ENCODE measurements at places on chromosomes 7 and 10. TPM values are rescaled to one million over a fixed set of nuclear protein-coding genes. Genes with fewer than 3 reads are reported as not detected.
A peak's percentile ranks its signal among the peaks of the same experiment; 100 is the strongest.

GRCh38 chr10:89567576-89568245 lies 32.3 kb upstream of the SLC16A12 start:
- DNase-seq, result no peak

The SLC18A2 gene
- total RNA-seq, result not detected

The SKIDA1 gene
- not detected for total RNA-seq

DNA sequence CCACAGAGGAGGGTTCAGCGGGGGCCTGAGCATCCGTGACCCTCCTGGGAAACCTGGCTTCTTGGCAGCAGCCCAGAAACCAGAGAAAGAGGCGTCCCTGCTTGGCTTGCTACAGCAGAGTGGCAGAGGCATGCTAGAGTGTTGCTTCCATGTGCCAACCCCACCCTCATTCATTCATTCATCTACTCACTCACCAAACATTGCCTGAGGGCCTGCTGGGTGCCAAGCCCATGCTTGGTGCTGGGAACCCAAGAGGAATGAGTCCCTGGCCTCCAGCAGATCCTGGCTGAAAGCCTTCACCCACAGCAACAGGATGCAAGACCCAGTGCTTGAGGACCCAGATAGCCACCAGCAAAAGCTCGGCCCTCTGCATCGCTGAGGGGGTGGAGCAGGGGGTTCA lies 129.0 kb downstream of the CDH23 start:
- no peak for DNase-seq

The PAPOLB gene
- 0.04 TPM for total RNA-seq

The TMEM139 gene
- 2.7 TPM for total RNA-seq

DNA sequence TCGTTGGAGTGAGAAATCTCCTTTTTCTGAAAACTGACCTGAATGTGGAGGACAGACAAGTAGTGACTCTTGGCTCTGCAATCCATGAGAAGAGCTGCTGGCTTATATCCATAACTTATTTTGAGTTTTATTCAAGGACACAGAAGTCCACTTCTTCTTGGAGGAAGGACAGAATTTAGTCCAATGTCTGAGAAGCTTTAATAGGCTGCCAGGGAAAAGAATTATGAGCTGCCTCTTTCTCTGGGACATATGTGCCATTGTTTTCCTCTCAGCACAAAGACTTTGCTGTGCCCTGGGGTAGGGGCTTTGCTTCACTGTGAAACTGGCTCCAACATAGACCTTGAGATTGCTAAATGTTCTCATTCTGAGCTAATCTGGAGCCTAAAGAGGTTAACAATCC lies 20.5 kb upstream of the AOC1 start:
- no peak for DNase-seq

DNA sequence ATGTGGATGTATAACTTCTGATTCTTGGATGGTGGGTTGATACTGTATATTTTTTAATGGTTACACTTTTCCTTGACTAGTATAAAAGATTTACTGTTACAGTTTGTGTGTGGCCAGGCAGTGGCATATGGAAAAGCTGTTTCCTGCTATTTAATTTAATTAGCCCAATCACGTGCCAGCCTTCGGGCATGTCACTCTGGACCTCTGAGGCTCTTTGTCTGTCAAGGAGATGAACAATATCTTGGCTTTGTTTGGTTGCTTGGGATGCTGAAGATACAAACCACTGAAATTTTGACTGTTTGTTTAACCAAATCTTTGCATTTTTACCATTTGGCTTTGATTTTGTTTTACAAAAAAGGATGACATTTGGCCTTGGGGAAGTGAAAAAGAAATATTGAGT lies 185.0 kb downstream of the HDAC9 start:
- no peak for DNase-seq

DNA sequence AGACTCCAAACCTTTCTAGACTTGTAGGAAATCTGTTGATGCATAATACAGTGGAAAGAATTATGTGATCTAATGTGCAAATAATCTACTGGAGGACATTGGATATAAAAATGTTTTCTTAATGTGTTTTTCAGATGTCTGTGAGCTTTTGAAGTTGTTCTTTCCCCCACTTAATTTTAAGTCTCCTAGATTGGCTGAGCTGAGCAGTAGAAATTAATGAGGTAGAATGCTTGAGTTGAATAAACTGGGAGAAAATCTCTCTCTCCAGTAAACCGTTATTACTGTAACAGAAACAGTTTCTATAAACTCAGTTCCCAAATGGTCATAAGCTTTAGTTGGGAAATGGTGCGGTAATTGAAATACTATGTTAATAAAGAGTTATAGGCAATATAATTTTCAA lies 15.7 kb downstream of the CSGALNACT2 start:
- no peak for DNase-seq

GRCh38 chr7:39299695-39300094 lies 266.5 kb upstream of the YAE1 start:
- no peak for DNase-seq

DNA sequence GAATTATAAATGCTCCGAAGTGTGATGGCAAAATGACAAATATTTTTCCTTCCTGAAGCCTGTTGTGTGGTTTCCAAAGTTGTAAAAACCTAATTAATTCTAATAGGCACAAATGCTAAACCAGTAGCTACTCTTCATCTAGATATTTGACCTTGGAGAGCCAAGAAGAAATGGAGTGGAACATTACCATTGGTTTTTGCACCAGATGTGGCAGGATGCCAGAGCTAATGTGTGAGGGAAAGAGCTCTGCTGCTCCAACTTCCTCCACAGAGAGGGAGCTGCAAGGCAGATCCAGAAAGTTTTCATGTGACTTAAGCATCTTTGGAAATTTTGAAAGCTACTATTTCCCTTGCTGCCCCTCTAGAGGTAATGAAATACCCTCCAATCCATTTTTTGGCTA lies 65.1 kb upstream of the HPS1 start:
- DNase-seq, result no peak

DNA sequence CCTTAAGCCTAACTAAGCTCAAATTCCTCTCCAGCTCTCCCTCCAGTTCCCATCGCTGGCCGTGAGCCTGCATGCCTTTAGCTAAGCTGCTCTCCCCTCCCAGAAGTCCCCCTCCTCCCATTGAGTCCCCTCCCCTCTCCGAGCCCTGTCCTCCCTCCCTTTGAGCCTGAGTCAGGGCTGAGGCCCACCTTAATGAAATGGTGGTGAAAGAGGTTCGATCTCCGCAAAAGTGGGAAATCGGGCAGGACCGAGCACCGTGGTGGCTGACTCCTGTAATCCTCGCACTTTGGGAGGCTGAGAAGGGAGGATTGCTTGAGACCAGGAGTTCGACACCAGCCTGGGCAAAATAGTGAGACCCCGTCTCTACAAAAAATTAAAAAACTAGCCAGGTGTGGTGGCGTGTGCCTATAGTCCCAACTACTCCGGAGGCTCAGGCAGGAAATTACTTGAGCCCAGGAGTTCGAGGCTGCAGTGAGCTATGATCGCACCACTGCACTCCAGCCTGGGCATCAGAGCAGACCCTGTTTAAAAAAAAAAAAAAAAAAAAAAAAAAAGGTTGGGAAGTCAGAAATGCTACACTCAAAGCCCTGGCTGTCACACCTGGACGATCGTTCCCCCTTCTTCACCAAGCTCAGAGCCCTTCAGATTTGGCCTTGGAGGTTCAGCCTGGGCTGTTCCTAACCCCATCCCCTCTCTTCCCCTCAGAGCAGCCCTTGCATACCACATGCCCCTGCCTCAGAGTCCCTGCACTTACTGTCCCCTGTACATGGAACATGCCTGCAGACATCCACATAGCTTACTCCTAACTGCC lies 995 bp upstream of the CLDN3 start:
- DNase-seq, result no peak

DNA sequence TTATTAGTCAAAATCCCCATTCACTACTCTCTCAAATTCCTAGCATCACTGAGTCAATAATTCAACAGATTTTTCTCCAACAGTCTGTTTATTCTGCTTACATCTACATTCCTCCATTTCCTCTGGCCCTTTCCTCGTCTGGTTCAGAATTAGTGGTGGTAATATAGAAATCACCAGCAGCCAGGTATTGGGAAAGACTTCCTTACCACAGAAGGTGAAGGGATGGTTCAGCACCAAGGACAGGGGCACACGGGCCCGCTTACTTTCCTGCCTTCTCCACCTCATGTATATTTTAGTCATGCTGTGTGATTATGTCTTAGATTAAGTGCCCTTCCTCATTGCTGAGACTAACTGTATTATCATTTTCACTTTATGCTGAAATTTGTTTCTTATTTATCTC lies 70.4 kb upstream of the APBB1IP start:
- DNase-seq, result peak; percentile 1

- DNase-seq, result no peak
Observed at GRCh38 chr10:25175527-25176420, 973 bp downstream of the GPR158 start.

The NDUFB2 gene
- total RNA-seq, result 196 TPM

DNA sequence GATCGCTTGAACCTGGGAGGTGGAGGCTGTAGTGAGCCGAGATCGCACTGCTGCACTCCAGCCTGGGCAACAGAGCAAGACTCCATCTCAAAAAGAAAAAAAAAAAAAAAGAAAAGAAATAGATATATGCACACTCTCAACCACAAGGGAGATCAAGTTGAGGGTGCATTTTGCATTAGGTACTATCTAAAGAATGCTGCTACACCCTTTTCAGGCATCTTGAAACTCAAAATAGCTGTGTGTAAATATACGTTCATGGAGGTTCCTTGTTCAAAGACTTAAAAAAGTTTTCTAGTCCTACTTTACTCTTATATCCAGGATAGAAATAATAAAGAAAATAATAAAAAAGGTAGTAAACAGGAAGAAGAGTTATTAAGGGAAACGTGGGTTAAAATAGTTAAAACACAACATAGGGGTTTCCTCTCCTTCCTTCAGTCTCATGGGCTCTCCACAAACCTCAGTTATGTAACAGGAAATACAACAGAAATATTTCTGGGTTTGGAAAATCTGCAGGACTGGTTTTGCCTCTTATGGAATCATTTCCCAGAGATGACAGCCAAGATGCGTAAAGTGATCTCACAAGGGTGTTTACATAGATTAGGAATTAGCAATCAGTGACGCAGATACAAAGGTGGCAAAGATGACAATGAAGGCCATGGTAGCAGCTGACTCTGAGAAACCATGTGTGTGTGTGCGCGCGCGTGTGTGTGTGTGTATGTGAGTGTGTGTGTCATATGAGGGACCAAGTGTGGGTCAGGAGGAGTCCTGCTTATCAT lies 15.1 kb downstream of the STEAP4 start:
- no peak for DNase-seq

GRCh38 chr10:119494236-119495020 lies 48.1 kb downstream of the RGS10 start:
- no peak for DNase-seq

The PNLIP gene
- total RNA-seq, result not detected

DNA sequence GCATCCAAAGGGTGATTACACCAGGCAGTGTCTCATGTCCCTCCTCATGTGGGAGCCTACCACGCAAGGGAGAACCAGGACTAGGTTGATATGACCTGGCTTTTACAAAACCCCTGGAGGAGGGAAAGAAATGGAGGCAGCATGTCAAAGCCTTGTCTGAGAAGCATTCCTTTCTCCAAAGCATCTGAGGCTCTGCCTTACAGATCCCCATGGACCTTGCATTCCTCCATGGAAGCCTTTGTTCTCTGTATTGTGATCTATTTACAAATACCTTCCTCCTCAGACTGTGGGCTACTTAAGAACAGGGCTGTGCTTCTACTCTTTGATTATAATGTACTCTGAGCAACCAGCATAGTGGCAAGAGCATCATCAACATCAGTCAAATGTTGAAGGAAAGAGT lies 197.0 kb downstream of the PLXNA4 start:
- no peak for DNase-seq

GRCh38 chr10:122279725-122280141 lies 8.6 kb downstream of the BTBD16 start:
- no peak for DNase-seq

DNA sequence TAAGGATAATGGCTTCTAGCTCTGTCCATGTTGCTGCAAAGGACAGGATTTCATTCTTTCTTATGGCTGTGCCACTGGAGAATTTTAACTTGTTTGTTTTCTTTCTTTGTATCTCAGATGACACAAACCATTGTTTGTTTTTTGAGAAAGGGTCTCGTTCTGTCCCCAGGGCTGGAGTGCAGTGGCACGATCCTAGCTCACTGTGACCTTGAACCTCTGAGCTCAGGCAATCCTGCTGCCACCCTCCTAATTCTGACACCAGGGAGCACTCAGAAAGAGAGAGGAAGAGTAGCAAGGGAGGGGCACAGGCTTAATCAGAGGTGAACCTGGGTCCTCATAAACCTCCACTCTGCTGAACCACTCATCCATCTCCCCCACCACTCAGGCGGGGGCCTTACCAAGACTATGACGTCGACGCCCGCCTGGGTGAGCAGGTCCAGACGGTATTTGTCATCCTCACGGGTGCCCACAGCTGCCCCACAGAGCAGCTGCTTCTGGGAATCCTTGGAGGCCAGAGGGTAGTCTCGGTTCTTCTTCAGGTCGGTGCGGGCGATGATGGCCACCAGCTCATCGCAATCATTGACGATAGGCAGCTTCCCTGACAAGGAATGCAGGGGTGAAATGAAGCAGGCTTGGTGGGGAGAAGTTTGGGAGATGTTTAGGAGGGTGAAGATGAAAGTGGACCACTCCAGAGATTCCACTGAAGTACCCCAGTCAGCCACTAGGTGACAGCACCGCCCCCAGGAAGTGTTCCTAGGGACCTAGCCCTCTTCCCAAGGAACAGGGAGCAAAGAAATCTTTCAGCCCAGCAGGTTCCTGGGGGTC lies 11.6 kb downstream of the IMPDH1 start:
- DNase-seq, result no peak

DNA sequence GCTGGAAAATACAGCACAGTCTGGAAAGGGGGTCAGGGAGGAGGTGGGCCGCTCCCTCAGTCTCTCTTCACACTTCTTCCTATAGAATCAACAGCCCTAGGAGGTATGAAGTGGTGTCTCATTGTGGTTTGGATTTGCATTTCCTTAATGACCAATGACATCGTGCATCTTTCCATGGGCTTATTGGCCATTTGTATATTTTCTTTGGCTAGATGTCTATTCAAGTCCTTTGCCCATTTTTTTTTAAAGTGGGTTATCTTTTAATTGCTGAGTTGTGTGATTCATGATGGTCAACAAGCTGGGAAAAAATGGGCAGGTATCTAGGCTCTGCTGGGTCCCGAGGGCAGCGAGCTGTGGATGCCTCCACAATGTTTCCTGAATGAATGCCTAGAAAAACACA lies 29.1 kb downstream of the TMEM130 start:
- DNase-seq, result no peak
